T-helper 17 cell (primary cell): ENCODE measurements at places on chromosomes 7 and 10.

- DNase-seq, result no peak
These were observed 48.6 kb downstream of the CUL1 start for GRCh38 chr7:148747274-148747673.

GRCh38 chr7:17495655-17496394 lies 197.4 kb downstream of the AHR start:
- no peak for DNase-seq

DNA sequence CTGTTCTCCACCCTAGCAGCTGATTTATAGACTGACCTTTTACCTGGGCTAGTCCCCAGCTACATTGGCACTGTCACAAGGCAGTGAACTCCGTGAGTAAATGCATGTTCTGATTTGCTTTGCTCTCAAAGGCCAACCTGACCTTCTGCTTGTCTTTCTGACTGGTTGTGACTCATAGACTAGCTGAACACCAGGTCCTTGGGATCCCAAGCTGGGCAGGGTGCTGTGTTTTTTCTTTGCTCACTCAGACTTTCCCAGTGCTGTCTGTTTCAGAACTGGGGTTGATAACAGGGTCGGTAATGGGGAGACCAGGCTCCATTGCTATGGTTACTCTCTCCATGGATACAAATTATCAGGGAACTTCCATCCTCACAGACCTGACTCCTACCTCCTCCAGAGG lies 35.0 kb downstream of the EVX1 start:
- DNase-seq, result no peak

DNA sequence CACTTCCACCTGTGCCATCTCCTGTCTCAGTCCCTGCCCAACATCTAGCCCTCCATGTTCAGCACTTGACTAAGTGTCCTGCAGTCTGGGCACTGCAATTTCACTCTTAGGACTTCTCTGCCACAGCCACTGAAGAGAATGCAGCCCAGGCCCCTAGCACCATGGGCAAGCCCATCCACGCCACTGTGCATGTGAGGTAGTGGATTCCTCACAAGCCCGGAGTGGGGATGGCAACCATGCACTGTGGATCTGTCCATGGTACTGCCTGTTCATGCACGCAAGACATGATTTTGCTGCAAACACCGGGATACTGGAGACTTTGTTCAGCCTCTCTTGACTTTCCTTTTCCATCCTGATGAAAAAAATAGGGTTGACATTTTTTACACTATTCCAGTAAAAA lies 12.3 kb downstream of the DDC start:
- DNase-seq, result no peak

GRCh38 chr7:30887464-30887872 lies 24.2 kb upstream of the AQP1 start:
- no peak for DNase-seq

DNA sequence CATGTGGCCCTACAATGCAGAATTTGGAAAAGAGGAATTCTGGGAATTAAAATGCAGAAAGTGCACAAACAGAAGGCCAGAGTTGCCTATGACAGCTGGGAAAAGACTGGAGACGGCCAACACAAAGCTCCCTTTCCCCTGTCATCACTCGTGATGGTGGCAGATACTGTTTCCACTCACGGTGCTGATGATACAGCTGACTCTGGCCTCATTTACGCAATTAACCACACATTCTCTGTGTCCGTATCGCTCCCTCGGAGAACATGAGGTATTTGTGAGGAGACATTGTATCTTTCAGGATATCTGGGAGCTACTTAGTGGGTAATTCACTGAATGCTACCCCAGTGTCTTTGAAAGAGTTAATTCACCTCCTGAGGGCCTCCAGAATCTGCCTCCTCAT lies 172.8 kb downstream of the TAX1BP1 start:
- no peak for DNase-seq

- peak; percentile 21 for DNase-seq
These were observed 1.5 kb downstream of the IL15RA start for GRCh38 chr10:5975641-5976473.

DNA sequence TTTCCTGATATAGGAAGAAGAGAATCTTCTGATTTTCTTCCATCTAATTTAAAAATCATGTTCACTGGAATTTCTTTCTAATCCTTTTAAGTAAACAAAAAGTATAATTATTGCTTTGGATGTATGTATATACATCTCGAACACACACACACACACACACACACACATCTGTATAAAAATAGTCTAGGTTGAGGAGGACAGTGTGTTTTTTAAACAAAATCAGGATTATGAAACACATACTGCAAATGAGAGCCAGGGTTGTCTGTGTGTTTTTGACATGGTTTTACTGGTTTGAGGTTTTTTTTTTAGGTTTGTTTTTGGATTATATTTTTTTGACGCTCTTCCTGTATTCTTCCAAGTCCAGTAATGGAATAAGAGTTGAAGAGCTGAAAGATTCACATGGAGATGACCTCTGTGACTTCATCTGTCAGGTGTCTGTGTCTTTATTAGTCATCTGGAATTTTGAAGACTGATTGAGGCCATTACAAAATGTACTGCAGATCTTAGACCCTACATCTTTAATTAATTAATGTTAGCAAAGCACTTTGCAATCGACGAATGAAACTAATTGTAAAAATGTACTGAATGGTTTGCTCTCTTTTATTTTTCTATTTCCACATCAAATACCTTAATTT lies 237.1 kb downstream of the SUGCT start:
- DNase-seq, result no peak

GRCh38 chr10:89037096-89037495 lies 46.5 kb downstream of the FAS start:
- DNase-seq, result no peak

DNA sequence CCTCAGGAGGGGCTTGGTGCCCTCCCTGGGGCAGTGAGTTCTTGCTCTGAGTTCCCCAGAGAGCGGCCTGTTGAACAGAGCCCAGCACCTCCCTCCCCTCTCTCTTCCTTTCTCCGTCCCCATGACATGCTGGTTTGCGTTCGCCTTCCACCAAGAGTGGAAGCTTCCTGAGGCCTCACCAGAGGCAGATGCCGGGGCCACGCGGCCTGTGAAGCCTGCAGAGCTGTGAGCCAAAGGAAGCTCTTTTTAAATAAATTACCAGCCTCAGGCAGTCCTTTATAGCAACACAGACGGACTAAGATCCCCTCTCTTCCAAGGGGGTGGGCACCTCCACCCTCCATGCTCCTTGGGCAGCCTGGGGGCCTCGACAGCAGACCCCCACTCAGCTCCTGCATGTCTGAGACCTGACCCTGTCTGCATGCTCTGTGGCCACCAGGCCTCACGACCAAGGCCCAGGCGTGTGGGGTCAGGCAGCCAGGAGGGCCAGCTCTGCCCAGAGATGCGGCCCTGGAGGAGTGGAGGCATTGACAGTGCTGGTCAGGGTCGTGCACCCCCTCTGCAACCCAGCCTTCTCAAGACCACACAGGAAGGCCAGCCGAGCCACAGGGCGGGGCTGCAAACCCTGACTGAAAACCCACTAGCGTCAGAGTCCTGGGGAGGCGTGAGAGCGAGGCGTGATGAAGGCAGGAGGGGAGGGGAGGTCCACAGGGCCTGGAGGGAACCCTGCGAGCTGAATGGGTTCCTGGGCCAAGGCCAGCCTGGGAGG lies 54.6 kb upstream of the ADGRA1 start:
- DNase-seq, result no peak

DNA sequence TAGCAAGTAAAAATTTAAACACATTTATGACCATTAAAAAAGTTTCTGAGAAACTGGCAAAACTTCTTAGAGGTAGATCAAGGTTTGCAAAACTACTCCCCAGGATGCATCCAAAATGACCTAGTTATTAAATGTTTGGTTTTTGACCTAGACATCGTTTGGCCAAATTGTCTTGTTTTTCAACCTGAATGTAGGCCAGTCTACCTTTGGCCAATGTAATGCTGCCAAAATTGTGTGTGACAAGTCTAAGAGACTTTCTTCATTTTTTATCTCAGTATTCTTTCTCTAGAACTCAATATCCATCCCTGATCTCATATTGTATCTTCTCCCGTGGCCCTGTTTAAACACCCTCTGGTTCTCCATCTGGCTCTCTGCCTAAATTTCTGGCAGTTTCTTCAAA lies 202.0 kb downstream of the CXCL12 start:
- no peak for DNase-seq

DNA sequence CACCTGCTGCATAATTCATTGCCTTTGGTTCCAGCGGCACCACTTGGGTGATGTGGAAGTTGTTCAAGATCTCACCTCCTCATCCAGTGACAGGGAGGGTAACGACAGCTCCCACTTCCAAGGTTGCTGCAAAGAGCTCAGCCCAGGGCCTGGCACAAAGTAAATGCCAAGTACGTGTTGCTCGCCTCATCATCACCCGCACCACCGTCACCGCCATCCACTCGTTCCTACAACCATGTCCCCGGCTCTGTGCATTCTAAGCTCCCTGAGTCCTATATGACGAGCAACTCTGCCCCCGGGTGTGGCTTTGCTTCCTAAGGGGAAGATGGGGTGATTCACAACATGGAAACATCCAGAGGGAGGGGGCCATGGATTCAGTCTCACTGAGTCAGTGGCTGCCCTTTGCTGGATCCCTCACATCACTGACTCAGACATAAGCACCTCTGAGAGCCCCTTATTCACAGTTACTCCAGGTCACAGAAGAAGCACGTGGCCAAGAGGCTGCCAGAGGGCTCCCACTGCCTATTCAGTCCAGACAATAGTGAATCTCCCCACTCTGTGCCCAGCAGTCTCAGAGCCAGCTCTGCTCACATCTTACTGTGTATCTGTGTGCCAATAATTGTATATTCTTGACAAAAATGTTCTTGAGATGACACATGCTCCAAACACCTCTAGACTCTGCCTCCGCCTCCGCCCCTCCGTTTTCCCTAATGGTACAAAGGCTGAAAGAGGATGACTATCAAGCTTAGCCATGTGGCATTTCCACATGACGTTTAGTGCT lies 159.1 kb downstream of the GFRA1 start:
- DNase-seq, result no peak

GRCh38 chr10:119871881-119872609 lies 598 bp downstream of the MCMBP start:
- DNase-seq, result peak; percentile 56

DNA sequence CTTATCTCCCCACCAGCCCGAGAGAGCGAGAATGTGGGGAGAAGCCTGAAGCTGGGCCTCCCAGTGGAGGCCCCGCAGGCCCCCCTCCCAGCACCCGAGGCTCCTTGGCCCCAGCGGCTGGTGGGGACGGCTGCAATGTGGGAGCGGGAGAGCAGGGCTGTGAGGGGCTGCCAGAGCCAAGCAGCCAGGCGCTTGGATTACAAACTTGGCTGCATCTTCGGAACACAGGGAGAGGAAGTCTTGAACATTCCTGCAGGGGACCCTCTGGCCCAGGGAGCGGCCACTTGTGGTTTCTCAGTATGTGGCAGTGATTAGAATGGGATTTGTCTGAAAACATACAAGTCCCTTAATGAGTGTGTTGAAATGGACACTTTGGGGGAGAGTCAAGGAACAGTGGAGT lies 23.2 kb downstream of the ELN start:
- DNase-seq, result no peak

DNA sequence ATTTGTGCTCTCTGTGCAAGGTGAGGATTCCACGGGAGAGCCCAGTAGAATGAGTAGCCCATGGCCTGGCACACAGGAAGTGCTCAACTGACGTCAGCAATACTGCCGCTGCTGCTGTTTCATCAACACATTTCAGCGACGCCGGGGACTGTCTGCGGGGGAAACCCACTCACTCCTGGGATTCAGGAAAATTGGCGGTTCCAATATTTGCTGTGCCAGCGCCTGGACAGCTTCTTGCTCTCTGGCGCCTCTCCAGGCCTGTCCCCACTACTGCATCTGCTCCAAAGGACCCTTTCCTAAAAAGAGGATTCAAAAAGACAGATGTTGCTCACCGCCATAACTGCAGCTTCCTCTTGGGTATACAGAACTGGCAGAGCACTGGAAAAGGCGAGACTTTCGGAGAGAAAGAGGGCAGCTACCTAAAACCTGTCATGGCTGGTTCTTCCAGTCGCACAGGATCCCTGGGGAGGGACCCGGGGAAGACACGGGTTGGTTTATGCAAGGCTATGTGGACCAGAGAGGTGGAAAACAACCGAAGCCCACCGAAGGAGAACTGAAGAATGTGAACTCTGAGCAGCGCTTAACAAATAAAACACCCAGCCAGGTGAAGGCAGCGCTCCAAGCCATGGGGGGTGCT lies 39.7 kb upstream of the ENO4 start:
- DNase-seq, result no peak
